T-helper 1 cell (primary cell): ENCODE measurements at places on chromosomes 16 and 17.
A peak's percentile ranks its signal among the peaks of the same experiment; 100 is the strongest.

DNA sequence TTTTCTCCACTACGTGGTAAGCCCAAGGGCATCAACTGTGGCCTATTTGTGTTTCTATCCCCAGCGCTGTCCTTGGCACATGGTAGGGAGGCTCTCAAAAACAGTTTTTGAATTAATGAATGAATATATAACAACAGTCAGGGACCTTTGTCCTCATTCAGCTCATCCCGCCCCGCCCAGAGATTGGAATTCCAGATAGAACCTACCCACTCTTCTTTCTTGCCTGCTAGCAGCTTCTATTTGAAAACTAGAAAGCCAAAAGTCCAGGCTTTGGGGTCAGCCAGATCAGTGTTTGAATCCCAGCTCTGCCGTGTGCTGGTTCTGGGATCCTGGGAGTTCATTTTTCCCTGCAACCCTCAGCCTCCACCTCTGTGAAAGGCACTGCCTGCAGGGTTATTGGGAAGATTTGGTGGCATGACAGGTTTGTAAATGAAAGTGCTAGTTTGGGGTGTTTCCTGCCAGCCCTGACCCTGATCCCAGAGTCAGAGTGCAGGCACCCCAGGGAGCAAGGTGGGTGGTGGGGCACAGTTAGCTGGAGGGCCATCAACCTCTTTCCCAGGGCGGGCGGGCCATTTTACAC is 4.5 kb downstream of the NHERF1 start:
- DNase-seq = no peak

GRCh38 chr17:9769036-9769695 is 22.2 kb downstream of the DHRS7C start:
- no peak for DNase-seq

GRCh38 chr16:6643080-6643686 is 689.5 kb upstream of the RBFOX1 start:
- DNase-seq = no peak

GRCh38 chr17:61786088-61786487 is 77.2 kb downstream of the BRIP1 start:
- no peak for DNase-seq

DNA sequence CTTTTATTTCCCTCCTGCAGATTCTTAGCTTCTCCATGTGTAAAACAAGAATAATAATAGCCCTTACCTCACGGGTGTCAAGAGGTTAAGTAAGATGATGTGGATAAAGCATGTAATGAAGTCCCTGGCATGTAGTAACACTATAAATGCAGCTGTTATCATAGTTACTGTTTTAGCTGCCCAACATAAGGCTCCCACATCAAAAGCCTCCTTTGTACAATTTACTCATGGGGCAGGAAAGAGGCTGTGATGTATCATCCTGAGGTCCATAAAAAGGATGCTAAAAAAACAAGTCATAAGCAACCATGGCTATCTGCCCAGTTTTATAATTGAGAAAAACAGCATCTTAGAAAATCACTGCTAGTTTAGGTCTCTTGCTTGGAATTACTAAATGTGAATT is 339.7 kb downstream of the CA10 start:
- no peak for DNase-seq

DNA sequence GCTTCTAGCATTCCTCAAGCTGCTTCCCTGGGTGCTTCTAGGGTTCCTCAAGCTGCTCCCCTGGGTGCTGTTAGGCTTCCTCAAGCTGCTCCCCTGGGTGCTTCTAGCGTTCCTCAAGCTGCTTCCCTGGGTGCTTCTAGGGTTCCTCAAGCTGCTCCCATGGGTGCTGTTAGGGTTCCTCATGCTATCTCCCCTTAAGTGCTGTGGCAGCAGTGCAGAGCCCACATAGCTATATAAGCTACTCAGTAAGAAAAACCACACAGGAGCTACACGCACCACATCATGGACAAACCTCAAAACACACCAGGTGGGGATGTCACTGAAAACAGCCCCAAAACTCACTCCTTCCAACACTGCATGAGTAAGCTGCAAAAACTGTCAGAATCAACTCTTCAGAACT is 35.2 kb downstream of the ANKRD11 start:
- DNase-seq = no peak

- no peak for DNase-seq
Measured at GRCh38 chr17:79840269-79840988, 1.2 kb upstream of the CBX4 start.

DNA sequence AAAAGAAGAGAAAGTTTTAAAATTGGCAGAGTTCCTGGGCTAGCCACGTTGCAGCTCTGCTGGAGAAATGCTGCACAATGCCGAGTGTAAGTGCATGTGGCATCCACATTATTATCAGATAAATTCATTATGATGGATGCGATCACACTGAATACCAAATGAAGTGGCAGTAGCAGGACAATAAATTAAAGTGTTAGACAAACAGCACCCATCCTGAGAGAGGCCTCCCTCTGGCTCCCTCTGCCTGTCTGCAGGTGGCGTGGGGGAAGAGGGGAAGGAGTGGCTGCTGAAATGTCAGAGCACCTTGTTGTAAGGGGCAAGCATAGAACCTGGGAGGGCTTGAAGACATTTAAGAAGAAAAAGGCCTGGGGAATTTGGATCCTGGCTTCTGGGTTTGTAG is 324.1 kb downstream of the HAPSTR1 start:
- no peak for DNase-seq

DNA sequence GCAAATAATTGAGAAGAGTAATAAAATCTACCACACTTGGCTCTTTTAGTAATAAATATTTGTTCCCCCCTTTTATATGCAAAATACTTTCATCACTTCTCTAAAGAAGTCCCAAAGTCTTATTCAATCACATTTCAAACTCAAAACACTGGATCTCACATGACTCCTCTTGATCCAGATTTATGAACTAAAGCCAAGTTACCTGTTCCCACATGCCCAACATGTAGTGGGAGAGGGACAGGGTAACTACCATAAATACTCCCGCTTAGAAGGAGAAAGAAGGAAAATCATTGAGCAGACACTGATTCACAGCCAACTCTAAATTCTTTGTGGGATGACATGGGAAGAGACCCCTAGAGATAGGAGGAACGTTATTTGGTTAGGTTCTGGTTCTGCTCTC is 64.9 kb upstream of the PMFBP1 start:
- no peak for DNase-seq

DNA sequence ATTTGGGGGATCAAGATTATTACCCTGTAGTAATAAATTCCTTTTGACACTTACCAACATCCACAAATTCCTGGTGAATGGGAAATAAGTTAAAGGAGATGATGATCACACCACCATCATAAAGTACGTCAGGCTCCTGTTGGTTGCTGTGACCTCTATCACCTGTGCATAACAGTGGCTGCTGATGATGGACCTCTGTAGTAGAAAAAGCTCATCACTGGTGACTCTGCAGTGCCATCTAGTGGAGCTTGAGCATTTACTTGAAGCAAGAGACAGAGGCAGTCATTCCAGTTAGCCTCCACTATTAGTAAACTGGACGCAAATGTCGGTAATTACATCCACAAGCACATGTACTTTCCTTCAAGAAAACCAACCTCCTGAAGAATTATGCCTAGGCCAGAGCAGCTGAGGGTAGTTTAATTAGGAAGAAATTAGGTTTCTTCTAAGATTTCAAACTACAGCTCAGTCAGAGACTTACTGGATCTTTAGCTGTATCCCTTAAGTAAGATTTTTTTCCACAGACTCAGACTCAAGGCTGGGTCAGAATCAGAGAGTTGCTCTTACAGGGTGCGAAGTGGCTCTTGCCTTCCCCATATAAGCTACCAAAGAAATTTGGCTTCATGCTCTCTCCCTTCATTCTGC is 39.3 kb downstream of the CYB561 start:
- DNase-seq = peak; percentile 58

DNA sequence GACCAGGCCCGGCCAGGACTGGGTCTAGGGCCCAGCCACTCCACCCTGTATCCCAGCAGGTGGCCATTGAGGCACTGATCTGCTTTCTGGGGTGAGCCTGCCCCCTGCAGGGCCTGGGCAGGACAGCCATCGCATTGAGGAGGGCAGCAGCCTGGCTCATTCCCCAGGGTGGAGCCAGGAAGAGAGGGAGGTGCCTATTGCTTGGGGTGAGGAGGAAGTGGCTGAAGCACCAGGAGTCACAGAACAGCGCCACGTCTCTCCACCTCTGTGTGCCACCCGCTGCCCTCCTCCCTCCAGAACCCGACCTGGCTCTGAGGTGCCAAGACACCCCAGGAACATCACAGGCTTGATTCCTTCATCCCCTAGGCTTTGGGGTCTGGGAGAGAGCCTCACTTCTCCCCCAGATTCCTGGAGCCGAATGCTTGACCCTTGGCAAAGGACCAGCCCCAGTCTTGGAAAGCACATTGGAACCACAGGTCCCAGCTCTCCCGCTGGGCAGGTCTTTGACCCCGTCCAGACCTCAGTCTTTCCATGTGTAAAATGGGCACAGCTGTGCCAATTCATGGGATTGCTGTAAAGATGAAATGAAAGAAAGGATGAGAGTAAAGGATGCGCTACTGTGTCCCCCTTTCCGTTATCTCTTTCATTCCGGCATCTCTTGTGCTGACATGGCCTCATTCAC is 7.2 kb upstream of the KRT36 start:
- peak; percentile 33 for DNase-seq

- DNase-seq = no peak
Measured at GRCh38 chr17:2335726-2336214, 487 bp downstream of the TSR1 start.

DNA sequence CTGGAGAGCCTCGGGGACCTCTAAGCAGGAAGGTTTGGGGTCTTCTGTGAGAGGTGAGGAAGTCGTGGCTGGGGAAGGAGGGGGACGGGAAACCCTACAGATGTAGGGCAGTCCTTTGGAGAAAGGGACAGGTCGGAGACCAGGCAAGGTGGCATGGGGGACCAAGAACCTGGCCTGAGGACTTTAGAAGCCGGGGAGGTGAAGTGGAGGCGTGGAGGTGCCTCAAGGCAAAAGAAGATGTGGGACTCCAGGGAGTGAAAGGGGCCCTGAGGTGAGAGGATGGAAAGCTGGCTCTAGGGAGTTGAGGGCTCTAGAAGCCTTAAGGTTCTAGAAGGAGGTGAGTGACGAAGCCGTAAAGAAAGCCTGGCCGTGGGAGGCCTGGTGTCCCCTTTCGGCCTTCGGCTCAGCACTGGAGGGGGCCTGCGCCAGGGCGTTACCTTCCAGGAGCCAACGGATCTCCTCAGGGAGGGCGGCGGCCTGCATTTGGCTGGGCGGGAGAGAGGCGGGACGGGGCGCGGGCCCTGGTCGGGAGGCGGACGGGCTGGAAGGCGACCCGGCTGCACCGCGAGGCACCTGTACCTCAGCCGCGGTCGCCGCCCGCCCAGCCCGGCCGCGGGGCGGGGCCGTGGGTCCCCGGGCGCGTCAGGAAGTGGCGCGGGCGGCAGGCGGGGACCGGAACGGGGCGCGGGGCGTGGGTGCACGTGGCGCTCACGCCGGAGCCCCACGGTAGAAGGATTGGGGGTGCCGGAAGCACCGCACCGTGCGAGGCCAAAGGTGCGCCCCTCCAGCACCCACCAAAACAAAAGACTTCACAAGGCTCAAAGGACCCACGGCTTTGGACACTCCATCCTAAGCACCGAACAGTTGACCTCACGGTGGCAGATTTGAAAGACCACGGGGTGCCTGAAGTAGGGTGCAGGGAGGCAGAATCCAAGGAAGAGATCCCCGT is at the start of gene SKAP1:
TSS of gene SKAP1 (minus strand) at position 577 of the 949 bp plus-strand sequence.
- DNase-seq = peak; percentile 47

GRCh38 chr16:922051-922450 is 48.7 kb downstream of the LMF1 start:
- DNase-seq = no peak

- no peak for DNase-seq
Measured at GRCh38 chr16:72927199-72928089, 120.5 kb downstream of the ZFHX3 start.

DNA sequence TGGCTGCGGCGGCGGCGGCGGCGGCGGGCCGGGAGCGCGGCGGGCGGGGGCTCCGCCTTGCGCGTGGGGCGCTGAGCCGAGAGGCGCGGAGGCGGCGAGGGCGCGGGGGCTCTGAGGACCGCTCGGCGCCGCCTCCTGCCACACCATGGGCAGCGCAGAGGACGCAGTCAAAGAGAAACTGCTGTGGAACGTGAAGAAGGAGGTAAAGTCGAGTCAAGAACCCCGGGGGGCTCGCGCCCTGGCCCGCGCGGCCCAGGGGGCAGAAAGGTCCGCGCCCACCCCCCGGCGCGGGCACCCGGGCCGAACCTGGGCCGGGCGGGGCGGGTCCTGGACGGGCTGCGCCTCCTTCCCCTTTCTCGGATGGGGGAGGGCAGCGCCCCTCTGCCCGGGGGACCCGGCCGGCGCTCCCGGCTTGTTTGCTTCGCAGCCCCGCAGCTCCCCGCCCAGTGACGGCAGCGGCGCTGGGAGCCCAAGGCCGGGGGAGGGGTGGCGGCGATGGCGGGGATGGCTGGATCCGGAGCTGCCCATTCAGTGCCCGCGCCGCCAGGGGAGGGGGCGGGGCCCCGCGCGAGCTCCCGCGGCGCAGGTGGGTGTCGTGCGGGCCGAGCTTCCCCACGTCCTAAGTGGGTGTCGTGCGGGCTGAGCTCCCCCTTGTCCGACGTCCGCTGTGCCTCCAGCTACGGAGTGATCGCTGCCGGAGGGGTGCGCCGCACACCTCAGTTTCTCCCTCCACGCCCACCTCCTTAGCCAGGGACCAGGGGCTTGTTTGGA is 428 bp downstream of the SGSM2 start:
- peak; percentile 33 for DNase-seq

DNA sequence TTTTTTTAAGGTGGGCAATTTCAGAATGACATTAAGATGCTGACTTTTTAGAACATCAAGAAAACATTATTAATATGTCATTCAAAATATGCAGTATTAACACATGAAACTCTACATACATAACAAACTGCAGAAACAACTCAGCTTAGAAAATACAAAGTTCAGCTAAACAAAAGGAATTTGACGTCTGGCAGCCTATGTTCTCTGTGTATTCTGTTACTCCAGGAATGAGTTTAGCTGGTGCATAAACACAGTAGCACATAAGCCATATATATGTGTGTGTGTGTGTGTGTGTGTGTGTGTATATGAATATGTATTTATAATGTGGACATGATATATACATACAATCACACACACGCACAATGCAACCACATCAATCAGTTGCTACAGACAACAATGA is 413.5 kb upstream of the PSMD7 start:
- DNase-seq = no peak

GRCh38 chr16:29734786-29735185 is 11.0 kb downstream of the C16orf54 start:
- DNase-seq = no peak

- no peak for DNase-seq
Measured at GRCh38 chr17:17420082-17420481, 56.7 kb upstream of the MED9 start.

DNA sequence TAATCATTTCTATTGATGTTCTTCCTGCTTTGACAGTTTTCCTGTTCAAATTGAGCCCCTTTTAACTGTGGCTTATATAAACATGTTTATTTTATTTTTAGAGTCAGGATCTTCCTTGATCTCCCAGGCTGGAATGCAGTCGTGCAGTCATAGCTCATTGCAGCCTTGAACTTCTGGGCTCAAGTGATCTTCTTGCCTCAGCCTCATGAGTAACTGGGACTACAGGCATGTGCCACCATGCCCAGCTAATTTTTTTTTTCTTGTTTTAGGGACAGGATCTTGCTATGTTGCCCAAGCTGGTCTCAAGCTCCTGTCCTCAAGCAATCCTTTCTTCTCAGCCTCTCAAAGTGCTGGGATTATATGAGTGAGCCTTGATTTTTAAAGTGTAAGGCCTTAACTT is 14.7 kb downstream of the PHKB start:
- DNase-seq = no peak
